ENCODE measurements at places on chromosomes 7 and 10.
A peak's percentile ranks its signal among the peaks of the same experiment; 100 is the strongest.

DNA sequence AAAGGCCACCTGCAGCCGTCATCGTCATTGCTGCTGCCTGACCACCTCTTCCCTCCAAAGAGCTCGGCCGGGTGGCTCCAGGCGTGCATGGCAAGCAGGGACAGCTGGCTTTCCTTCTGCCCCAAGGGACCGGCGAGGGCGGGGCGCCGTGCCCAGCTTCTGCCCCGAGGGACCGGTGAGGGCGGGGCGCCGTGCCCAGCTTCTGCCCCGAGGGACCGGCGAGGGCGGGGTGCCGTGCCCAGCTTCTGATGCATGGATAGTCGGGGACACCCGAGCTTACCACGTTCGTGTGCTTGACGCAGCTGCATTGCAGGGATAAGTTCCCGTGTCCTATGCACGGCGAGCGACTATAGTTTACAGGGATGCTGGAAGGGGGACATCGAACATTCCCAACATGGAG, 27.0 kb downstream of the CFAP46 start:
- DNase-seq = no peak

- DNase-seq = no peak
These were observed 95.3 kb downstream of the CPED1 start for GRCh38 chr7:121083790-121084251.

DNA sequence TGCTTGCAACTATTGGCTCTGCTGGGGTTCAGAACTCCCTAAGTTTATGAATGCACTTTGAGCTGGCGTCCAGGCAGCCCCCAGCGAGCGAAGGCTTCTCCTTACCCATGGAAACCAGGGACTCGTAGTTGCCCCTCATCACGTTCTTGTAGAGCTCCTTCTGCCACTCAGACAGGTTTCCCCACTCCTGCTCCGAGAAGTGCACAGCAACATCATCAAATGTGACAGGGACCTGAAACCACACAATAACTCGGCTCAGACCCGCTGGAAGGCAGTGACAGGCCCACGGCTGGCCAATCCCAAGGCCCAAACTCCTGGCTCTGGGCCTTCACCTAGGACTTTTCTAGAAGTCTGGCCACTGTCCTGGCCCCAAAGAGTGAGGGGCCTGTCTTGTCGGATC, 6.9 kb downstream of the ZNF777 start:
- no peak for DNase-seq

DNA sequence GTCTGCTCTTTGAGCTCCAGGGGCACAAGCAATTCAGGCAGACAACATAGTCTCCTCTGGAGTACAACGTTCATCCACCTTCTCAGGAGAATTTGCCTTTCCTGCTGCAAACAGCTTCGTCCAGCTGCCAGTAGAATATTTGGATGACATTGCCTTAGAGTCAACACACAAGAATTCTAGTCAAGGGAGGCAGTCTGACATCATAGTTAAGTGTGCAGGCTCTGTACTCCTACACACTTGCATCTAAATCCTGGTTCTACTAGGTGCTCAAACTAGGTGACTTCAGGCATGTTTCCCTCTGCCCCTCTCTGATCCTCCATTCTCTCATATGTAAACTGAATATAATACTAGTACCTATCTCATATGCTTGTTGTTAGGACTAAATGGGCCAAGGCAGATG, 314.8 kb downstream of the HPSE2 start:
- no peak for DNase-seq

GRCh38 chr10:57168611-57169240, 807.7 kb upstream of the ZWINT start:
- DNase-seq = no peak

GRCh38 chr7:51046103-51046466, 263.4 kb upstream of the GRB10 start:
- no peak for DNase-seq

- DNase-seq = no peak
These were observed 150.2 kb upstream of the LRRN3 start for GRCh38 chr7:110940756-110941155.

DNA sequence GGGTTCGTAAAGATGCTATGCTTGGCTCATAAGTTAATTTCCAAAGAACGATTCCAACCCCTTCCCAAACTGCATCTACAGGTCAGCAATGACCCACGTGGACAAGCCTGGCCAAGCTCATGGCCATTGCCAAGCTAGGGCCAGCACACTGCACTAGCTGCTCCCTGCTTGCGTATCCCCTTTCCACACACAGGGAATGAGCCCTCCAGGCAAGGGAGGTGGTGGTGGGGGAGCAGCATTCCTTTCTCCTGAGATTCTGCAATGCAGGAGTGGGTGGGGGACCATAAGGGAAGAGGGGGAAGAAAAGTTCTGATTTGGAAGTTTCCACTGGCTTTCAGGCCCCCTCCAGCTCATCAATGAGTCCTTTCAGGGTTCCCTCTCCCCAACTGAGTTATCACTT, 56.0 kb downstream of the SH3PXD2A start:
- no peak for DNase-seq

DNA sequence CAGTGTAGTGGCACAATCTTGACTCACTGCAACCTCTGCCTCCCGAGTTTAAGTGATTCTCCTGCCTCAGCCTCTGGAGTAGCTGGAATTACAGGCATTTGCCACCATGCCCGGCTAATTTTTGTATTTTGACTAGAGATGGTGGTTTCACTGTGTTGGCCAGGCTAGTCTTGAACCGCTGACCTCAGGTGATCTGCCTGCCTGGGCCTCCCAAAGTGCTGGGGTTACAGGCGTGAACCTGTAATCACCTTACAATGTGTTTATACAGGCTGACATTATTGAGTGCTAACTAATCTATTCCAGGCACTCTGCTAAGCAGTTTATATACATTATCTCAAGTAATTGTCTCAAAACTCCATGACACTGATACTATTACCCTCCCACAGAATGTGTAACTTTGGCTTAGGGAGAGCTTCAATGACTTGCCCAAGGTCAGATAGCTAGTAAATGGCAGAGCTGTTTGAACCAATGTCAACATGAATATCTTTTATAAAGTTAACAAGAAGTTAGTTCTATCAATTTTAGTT, 36.8 kb downstream of the KIFBP start:
- no peak for DNase-seq

- no peak for DNase-seq
These were observed 431.8 kb upstream of the MGMT start for GRCh38 chr10:129035052-129035827.

- DNase-seq = no peak
These were observed at the start of gene H2BK1 for GRCh38 chr7:151210087-151210854. Gene H2BK1, minus strand, starts transcription at chr7:151210488. Its CDS starts 170 bp downstream, at chr7:151210318.

DNA sequence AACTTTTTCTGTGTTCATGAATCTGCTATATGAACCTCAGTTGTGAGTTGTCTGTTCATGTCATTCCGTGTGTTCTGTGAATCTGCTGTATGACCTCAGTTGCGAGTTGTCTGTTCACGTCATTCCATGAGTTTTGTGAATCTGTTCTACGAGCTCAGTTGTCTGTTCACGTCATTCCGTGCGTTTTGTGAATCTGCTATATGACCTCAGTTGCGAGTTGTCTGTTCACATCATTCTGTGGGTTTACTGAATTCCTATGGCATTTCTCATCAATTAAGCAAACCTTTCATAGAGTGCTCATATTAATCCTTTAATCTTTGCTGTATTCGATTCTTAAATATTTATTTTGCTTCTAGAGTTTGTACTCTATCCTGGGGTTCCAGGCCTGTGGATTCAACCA, 150.6 kb downstream of the DIP2C start:
- no peak for DNase-seq

DNA sequence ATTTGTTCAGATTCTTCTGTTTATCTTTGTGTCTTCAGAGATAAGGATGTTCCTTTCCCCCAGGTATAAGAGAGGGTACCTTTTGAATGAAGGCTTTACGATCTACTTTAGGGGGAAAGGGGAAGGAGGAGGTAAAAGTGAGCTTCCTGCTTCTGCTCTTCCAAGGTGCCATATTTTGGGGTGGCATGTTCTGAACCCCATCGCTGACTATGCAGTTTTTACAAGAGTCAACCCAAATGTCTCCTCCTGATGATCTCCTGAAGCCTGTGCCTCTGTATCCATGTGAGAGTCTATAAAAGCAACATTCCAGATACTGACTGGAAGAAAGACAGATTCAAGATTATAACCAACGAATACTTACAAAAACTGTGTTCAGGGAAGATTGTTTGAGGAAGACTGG, 102.5 kb downstream of the ZNF277 start:
- DNase-seq = no peak

DNA sequence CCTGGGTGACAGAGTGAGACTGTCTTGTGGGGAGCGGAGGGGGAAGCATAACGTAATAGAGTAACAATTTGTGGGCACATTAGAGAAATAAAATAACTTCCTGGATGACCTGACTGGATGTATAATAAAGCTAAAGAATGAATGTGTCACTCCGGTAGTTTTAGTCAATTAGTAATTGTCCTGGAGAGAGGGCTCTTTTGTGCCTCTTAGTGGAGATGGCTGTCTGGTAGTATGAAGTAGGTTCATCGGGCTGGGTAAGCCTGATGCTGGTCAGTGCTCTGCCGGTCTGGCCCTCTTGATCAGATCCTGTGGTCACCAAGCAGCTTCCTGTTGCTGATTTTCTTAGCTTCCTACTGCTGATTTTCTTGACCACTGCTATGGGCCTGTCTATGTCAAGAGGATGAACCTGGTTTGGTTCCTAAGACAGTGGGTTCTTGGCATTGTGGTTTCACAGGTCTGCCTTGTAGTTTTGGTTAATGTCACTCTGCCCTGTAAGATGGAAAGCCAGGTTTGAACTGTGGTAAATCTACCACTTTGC, 34.1 kb downstream of the ZRANB1 start:
- no peak for DNase-seq

DNA sequence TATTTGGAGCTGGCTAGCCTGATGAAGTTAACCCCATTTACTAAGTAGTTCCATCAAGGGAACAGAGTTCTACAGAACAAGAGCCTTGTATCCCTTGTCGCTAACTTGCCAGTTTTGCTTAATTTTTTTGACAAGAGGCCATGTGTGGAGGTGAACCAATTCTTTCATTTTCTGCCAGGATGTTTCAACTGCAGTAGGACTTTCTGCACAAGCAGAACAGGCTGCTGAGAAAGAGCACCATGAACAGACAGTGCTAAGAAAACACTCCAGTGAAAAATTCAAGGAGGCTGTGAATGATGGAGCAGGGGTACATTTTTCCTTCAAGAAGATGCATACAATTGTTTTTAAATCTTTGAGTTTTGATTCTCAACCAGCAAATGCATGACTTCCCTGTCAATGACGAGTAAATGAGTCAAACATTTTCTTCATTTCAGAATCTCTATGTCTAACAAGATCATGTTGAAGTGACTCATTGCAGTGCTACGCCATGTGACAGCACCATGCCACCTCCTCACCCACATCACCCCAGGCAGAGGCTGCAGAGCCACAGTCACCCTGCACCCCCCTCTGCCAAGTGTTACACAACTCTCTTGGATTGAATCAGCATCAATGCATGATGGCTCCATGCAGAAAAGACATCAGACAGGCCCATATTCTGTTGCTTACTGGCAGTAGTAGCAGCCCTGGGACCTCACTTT, 193.1 kb downstream of the COBL start:
- peak; percentile 51 for DNase-seq

- DNase-seq = no peak
These were observed 21.6 kb downstream of the TES start for GRCh38 chr7:116231949-116232348.

DNA sequence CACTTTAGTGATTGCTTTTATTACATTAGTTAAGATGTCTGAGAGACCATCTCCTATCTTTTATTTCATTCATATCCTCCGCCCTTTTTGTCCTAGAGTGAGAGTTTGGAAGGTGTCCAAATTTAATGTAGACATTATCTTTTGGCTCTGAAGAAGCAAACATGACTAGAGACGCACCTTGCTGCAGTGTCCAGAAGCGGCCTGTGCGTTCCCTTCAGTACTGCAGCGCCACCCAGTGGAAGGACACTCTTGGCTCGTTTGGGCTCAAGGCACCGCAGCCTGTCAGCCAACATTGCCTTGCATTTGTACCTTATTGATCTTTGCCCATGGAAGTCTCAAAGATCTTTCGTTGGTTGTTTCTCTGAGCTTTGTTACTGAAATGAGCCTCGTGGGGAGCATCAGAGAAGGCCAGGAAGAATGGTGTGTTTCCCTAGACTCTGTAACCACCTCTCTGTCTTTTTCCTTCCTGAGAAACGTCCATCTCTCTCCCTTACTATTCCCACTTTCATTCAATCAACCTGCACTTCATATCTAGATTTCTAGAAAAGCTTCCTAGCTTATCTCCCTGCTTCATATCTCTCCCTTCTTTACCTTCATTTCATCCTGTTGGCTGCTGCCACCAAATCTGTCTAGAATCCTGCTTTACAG, 10.4 kb upstream of the CLCN1 start:
- DNase-seq = no peak

GRCh38 chr10:35056686-35057085, 33.5 kb downstream of the CUL2 start:
- DNase-seq = no peak

GRCh38 chr7:108484137-108484536, 27.9 kb upstream of the NRCAM start:
- no peak for DNase-seq

GRCh38 chr10:131027256-131027655, 284.3 kb downstream of the TCERG1L start:
- no peak for DNase-seq

Measured in anterior cingulate cortex (tissue), 58 donors.